ENCODE measurements at places on chromosomes 12 and 14.

- no peak for DNase-seq
Observed at GRCh38 chr14:28272270-28272669, 494.3 kb upstream of the FOXG1 start.

DNA sequence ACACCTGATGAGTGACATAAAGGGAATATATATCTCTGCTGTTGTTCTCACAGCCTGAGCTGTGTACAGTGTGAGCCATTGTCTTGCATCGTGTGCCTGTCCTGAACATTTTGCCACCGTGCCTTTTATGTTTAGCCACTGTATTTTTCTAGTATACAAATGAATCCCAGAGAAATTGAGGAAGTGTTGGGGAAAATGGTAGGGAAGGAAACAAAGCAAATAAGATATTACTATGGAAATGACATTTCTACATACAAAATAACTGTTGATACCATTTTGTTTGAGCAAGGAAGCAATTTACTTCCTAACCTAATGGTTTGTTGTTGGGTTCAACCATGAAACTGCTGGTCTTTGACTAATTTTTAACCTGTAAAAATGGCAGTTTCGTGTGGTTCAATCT, 5.5 kb downstream of the PSMA6 start:
- no peak for DNase-seq

DNA sequence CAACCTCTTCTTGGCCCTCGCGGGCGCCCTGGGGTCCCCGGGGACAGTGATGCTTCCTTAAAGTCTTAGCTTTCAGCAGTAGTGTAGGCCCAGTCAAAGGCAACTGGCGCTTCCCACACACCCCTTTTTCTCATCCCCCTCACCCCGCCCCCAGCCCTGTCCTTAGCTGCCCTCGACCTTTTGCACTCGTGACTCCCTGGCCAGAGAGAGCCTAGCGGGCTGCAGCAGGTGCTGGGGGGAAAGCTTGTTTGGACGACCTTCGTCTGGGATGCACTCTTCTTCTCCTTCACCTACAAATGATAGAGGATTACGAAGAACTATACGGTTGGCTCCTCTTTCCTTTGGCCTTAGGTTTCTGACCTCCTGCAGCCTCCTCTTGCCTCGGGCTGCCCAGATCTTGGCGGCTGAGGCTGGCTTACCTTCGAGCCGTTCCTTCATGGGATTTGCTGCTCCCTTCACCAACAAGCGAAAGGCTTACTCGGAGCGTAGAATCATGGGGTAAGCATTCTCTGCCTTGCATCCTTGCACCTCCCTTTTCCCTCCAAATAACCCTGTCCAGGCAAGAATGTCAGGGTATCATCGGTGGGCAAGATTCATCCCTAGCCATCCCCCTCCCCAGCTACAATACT, 815 bp downstream of the COQ10A start:
- DNase-seq = no peak

DNA sequence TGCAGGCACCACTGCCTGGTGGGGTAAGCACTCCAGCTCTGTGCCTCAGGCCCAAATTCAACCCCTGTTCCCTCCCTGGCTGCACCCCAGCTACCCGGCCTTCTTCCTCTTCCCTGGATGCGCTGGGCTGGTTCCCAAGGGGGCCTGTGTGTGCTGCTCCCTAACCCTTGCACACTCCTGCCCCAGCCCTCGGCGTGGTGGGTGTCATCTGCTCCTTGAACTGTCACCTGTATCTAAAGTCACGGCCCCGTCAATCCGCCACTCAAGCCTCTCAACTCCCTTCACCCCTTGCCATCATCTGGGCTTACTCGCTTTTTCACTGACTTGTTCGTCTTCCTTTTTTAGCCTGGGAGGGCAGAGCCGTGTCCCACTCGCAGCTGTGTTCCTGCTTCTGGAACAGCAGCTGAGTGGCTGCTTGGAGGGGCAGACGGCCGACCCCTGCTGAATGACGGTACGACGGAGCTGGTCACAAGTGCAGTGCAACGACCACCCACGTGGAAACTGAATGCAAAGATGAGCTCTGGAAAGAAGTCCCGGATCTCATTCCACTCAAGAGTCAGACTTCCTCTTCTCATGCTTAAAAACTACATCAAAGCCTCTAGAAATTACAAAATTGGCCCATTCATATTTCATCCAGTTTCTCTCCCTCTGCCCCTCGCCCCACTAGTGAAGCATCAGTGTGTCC, 138.9 kb downstream of the PIWIL1 start:
- DNase-seq = no peak

- no peak for DNase-seq
Observed at GRCh38 chr12:59823567-59823966, 227.7 kb downstream of the SLC16A7 start.

- DNase-seq = no peak
Observed at GRCh38 chr14:96192975-96193805, 11.4 kb upstream of the BDKRB2 start.

GRCh38 chr12:100375038-100375735, 18.3 kb downstream of the SLC17A8 start:
- no peak for DNase-seq

DNA sequence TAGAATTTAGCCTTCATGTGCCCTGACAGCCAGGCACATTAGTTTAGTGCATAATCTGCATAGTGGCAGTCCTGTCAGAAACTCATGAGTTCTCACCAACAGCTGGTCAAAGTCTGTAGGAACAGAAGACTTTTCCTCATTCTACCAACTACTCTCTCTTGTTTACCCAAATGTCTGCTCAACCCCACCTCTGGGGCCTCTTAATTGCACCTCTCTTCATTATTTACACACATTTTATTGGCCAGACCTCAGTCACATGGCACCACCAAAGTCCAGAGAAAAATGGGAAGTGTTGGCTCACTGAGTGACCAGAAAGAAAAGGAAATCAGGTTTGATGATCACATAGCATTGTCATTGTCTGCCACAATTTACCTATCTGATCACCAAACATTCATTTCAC, 114.6 kb upstream of the PLXNC1 start:
- DNase-seq = no peak

- DNase-seq = peak; percentile 38
Observed at GRCh38 chr12:1093166-1093751, 102.2 kb downstream of the ERC1 start.

DNA sequence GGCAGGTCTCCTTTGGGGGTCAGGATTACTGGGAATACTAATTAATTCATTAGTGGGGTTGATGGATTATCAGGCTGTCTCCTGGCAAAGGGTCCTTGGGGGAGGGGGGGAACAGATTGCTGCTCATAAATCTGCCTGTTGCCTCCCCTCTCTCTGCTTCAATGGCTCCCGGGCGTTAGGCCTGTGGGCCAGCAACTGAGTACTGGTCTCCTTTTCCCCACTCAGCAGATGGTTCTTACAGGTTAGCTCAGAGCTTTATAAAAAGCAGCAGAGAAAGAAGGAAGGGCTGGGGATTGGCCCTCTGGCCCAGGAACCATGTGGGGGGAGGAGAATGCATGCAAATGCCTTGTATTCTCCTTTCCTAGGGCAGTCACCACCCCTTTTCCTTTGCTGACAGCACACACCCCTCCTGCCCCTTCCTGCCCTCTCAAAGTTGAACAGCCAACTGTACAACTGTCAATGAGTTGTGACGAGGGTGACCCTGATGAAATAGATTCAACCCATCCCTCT, 2.3 kb upstream of the NEUROD4 start:
- no peak for DNase-seq

GRCh38 chr12:6534945-6535696, 804 bp downstream of the GAPDH start:
- DNase-seq = peak; percentile 21

GRCh38 chr14:71665781-71666180, 266.4 kb upstream of the RGS6 start:
- no peak for DNase-seq

DNA sequence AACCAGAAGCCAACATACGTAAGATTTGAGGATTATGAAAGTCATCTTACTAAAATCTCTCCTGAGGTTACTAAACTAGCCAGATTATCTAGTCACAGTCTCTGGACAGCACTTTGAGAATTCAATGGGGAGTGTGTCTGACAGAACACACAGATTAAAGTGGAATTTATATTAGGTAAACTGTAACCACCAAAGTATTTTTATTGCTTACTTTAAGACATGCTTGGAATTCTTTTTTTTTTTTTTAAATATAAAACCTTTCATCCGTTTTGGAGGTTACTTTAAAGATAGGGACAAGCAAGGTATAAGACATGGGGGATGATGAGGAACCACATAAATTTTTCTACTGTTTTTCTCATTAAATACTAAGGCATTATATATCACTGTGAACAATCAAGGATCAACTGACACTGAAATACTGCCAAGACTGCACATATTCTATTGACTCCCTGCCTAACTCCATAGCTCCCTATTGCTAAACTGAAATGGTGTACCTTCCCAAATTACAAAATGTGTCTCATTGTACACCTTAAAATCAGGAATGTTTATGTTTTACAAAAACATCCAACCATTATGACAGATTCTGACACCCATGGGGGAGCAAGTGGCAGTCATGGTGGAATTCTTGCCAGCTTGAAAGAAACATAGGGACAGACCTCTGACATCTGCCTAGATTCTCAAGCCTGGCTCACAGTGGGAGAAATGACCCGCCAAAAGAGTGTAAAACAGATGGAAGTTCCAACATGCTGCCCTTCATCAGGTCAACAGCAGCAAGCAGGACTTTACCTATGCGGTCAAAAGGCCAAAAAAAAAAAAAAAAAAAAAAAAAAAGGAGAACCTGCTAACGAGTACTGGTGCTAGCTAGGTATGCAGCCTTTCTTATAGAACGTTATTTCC, 239.3 kb downstream of the MED13L start:
- no peak for DNase-seq

GRCh38 chr12:40515041-40515816, 177.0 kb upstream of the CNTN1 start:
- no peak for DNase-seq

DNA sequence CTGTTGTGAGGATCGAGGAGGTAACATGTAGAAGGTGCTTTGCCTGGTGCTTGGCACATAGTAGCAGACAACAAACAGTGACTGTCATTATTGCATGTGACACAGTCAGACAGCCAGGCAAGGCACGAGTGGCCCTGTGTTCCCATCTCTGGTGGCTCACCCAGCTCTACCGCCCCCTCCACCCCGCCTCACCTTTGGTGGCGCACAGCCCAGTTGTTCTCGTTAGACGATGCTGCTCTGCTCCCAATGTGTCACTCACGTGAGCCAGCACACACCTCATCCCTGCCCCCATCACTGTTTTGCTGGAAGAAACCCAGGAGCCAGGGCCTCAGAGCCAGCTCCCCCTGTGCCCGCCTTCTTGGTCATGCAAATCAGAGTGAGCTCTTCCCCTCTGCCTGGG, 113.3 kb downstream of the CALM1 start:
- DNase-seq = peak; percentile 92

GRCh38 chr12:22467190-22467589, 77.2 kb downstream of the C2CD5 start:
- DNase-seq = no peak

- no peak for DNase-seq
Observed at GRCh38 chr12:54356951-54357356, 7.3 kb downstream of the GPR84 start.

DNA sequence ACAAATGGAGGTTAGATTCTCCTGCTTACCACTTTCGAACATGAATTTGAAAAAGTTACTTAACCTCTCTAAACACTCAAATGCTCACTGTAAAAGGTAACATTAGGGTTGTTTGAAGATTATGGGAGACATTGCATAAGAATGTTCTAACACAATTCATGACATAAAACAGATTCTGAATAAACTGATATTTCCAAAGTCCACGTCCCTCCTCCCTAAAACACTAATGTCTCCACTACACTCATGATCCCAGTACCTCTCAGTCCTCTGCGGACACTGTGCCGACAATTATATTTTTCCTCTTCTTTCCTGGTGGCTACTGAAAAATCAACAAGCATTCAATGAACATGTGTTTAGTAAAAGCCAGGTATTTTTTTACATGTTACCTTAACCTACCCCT, 18.8 kb upstream of the IAPP start:
- DNase-seq = no peak

- DNase-seq = no peak
Observed at GRCh38 chr14:103729496-103730448, 14.2 kb downstream of the ZFYVE21 start.

DNA sequence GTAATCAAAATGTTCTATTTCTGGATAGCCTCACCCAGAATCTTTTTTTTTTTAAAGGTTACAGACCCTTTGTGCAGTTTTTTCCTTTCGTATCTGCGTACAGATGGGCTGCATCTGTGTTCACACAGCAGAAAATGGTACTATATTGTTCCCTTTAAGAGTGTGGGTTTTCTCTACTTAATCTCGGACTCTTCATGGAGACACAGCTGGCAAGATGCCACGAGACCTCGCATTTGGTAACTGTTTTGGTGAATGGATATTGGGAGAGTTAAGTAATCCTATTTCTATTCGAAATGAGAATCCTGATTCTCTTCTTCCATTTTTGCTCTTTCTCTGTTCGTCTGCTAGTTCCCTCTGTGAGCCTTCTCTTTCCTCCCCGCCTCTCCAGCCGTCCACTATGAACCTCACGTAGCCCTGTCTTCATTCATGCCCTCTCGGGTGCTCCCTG, 85.7 kb downstream of the SAMD4A start:
- no peak for DNase-seq

DNA sequence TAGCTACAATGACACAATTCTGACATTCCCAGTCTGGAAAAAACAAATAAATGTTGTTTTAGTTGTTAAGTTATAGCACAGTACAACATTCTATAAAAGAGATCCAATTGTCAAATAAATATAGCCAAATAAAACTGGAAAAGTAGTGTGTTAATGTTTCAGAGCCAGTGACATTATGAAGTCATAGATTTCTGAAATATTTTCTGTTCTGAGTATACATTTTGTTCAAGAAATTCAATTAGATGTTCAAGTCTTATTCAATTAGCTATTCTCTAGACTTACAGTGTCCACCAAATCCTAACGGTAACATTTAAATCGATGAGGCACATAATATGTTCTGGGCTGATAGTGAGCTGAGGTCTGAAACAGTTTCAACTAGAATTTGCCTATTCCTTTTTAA, 196.1 kb upstream of the ABCD2 start:
- DNase-seq = no peak

DNA sequence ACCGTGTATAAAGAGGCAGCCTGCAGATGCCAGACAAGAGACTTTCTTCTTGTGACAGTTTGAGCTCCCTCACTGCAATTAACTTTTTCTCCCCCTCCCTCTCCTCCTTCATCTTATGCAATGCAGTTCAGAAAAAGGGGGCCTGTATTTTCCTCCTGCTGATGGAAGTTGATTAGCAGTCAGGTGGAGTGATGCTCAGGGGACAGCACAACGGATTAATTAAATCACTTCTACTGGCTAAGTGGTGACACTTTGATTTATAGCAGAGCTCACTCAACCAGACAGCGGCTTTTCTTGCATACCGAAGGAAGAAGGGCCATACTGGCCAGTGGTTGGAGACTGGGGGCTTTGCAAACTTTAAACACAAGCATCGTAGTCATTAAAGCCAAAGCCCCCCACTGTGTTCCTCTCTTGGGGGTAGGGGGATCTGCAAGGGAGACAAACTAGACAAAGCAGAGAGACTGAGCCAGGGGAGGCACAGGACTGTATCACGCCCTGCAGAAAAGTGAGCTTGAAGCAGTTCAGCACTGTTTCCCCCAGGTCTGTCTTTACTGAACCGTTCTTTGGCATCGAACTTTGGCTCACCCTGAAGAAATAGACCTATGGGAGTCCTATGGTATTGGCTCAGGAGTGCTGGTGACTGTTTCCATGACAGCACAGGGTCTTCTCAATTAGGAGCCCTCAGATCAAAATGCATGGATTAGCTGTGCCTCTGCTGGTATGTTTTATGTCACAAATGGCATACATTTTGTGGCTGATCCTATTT, 47.7 kb downstream of the SPRING1 start:
- no peak for DNase-seq

All from DMS153 (cell line).